Activated CD4-positive, CD25-positive, alpha-beta regulatory T cell (primary cell): ENCODE measurements at places on chromosomes 4 and X.

GRCh38 chr4:99504804-99505502 lies 5.9 kb upstream of the C4orf17 start:
- no peak for DNase-seq

GRCh38 chr4:110532901-110533589 lies 57.1 kb downstream of the ENPEP start:
- DNase-seq: no peak

- DNase-seq: no peak
These were observed 73.1 kb downstream of the PACRGL start for GRCh38 chr4:20773144-20773997.

DNA sequence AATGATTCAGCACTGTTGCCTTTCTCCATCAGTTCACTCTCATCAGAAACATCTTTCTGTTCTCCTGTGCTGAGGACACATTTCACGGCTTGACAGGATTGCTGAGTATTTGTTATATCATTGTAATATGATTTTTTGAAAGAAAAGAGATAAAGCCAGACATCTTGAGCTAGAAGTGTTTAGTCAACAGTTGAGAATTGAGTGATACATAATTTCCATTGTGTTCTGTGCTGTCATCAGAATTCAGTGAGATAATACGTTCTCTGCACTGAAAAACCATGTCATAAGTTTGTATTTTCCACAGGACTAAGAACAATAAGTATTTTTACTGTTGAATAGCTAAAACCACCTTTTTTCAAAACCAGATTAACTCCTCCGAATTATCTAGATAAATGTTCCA lies 50.2 kb upstream of the GPRIN3 start:
- DNase-seq: no peak

DNA sequence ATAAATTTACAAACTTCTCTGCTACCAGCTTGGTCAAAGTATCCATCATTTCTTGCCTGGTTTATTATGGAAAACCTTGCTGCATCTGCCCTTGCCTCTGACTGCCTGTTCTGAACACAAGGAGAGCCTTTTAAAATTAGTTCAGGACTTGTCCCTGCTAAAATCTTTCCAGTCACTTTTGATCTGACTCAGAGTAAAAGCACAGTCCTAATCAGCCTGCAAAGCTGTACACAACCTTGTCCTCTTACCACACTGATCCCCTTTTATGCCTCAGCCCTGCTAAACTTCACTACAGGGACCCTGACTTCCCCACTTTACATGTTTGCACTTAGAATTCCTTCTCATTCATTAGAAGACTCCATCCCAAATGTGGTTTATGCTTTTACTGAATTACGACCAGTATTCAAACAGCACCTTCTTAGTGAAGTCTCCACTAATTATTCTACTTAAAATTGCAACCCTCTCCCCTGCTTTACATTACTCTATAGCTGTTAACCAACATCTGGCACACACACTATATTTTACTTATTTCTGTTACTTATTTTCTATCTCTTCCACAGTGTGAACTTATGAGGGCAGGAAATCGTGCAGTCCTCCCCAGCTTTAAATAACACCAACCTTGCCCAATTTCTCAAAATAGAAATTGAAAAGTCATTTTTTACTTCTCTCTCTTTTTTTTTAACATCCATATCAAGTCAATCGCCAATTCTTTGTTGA lies 6.3 kb downstream of the GABRA4 start:
- DNase-seq: no peak

GRCh38 chr4:61740886-61741285 lies 540.8 kb downstream of the ADGRL3 start:
- no peak for DNase-seq

DNA sequence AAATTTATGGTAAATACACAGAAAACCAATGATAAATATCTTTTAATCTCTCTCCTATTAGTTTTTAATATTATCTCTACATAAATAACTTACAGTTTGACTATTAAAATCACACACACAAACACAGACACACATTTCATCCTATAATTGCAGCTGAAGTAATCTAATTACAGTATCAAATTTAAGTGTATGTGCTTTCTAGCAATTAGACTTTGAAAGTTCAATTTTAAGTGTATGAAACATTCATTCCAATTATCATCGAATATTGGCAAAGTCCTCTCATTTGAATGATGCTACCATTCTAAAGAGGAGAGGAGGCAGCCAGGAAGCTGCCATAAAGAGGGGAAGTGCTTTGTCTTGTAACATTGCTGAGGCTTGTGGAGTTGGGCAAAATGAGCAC lies 221.2 kb upstream of the PABPC4L start:
- no peak for DNase-seq

DNA sequence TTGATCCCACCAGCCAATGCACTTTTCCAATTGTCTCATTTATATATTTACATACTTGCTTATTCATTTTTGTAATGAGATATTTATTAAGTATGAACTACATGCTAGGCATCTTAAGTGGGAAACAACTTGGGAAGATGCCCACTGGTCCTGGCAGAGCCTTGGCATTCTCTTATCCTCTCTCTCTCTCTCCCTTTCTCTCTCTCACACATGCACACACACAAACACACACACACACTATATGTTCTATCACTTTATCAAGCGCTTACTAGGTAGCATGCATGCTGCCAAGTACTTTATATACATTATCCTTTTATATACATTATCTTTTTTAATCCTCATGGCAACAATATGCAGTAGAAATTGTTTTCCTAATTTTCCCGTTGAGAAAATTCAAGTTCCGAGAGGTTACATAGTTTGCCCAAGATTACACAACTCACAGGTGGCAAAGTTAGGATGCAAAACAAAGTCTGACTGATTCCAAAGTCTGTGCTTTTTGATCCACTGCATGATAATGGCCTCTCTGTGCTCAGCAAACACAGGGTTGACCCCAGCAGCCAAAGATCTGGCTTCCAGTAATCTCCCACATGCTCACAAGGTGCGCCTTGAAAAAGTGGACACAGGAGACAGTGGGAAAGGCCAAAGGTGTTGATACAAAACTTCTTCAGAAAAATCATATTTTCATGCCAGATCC lies 173.1 kb upstream of the KLF3 start:
- no peak for DNase-seq

- no peak for DNase-seq
These were observed 158.8 kb downstream of the AFAP1 start for GRCh38 chr4:7780751-7781348.

GRCh38 chr4:36392916-36393315 lies 111.5 kb downstream of the DTHD1 start:
- no peak for DNase-seq

GRCh38 chr4:159540501-159540900 lies 437.6 kb downstream of the RAPGEF2 start:
- no peak for DNase-seq

DNA sequence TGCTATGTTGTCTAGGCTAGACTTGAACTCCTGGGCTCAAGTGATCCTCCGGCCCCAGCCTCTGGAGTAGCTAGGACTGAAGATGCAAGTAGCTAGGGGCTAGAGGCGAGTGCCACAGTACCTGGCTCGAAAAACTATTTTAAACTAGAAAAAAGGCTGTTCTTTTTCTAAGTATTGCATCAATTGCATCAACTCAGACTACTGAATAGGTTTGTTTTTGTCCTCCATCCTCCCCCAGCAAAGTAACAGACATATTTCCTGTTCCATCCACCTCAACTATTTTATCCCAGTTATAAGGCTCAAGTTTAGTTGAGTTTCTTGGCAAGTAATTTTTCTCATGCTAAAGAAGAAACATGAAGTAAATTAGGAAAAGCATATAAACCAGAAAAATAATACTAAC lies 4.1 kb downstream of the SH3RF1 start:
- DNase-seq: no peak

GRCh38 chr4:48705609-48706008 lies 74.5 kb downstream of the FRYL start:
- DNase-seq: no peak

GRCh38 chr4:137536789-137537561 lies 4.7 kb upstream of the PCDH18 start:
- DNase-seq: no peak

- DNase-seq: no peak
These were observed 595 bp upstream of the NAP1L2 start for GRCh38 chrX:73215246-73215645.

GRCh38 chrX:149648932-149649331 lies 17.3 kb upstream of the TMEM185A start:
- no peak for DNase-seq

- DNase-seq: no peak
These were observed 29.7 kb upstream of the WFS1 start for GRCh38 chr4:6239968-6240367.

DNA sequence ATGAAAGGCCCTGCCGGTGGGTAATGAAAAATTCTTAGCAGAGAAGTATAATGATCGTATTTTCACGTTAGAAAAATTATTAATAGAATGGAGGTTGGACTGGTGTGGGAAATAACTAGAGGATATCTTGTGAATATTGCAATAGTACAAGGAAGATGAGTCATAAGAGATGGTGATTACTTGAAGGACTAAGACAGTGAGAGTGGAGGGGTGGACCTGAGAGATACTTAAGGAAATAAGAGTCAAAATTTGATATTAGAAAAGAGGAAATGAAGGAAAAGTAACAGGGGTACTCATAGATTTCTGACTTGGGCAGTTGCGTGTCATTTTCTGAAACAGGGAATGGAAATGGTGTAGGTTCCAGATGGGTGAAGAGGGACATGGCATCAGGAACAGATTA lies 1.7 kb upstream of the USP53 start:
- no peak for DNase-seq

DNA sequence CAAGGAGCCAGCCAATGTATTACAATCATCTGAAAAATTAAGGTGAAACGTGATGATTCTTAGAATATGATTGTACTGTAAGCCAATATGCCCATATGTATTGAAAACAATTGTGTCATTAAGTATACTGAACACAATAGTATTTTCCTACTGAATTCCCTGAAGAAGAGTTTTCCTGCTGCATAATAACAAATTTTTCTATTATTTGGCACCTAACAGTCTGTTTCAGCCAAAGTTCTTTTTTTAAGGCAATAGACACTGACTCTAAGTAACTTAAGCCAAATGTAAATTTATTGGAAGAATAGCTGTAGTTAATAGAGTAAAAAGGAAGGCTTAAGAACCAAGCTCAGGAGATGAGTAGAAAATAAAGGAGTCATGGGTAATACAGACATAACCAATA lies 220.6 kb downstream of the PPP4R3C start:
- DNase-seq: no peak

GRCh38 chr4:176123710-176124407 lies 58.2 kb downstream of the WDR17 start:
- DNase-seq: no peak

GRCh38 chr4:110122201-110122600 lies 76.2 kb downstream of the ELOVL6 start:
- no peak for DNase-seq

DNA sequence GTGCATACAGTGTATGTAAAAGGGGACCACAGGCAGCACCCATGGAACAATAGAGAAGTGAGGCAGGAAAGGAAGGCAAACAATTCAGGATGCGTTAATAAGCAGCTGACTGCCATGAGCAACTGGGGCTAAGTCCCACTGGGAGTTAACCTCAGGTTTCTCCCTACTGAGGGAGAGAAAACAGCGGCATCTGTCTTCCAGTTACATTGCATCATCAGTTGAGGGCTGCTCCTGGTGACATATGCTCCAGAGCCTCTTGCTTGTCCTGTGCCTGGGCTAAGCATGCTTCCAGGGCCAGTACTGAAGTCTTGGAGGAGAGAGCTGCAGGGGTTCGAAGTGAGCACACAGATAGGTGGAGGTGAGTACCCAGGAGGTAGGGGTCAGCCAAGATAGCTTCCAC lies 24.3 kb downstream of the RAI2 start:
- no peak for DNase-seq

DNA sequence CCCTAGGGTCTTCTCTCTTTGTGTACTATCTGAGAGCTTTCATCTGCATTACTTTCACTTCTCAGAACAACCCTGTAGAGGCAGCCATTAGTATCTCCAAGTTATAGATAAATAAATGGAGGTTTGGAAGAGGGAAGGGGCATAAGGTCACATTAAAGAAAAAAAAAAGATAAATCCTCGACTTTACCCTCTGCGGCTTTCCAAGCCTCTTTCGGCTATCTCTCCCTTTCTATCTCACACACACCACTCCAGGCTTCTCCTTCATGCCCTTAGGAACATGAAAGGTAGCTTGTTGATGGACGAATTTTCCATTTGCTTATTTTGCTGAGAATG lies 660 bp upstream of the ARHGEF9 start:
- DNase-seq: no peak

DNA sequence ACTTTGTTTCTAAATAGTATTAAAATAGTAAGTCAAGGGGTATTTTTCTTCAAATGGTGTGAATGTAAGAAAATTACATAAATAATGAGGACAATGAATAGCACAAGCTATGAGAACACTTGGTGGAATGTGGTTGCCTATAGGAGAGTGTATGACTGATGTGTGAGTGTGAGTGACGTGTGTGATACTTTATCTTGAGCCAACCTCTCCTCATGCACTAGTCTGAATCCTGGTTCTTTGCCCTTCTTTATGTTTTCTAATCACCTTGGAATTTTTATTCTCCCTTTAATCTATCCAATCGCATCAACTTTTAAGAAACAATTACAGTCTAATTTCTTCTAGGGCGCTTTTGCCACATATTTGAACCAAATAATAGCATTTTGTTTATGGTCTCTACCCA lies 98.2 kb downstream of the YIPF7 start:
- no peak for DNase-seq

GRCh38 chrX:129769467-129770154 lies 10.1 kb upstream of the SASH3 start:
- DNase-seq: peak; percentile 35

- DNase-seq: no peak
These were observed 22.4 kb upstream of the HPSE start for GRCh38 chr4:83356899-83357661.

DNA sequence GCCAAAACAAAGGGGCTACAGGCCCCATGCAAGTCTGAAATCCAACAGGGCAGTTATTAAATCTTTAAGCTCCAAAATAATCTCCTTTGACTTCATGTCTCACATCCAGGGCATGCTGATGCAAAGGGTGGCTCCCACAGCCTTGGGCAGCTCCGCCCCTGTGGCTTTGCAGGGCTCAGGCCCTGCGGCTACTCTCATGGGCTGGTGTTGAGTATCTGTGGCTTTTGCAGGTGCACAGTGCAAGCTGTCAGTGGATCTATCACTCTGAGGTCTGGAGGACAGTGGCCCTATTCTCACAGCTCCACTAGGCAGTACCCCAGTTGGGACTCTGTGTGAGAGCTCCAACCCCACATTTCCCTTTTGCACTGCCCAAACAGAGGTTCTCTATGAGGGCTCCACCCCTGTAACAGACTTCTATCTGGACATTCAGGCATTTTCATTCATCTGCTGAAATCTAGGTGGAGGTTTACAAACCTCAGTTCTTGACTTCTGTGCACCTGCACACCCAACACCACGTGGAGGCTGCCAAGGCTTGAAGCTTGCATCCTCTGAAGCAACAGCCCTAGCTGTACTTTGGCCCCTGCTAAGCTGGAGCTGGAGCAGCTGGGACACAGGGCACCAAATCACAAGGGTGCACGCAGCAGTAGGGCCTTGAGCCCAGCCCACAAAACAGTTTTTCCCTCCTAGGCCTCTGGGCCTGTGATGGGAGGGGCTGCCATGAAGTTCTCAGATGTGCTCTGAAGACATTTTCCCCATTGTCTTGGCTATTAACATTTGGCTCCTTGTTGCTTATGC lies 154.8 kb upstream of the PDE5A start:
- no peak for DNase-seq

GRCh38 chr4:153527690-153528089 lies 61.5 kb downstream of the TMEM131L start:
- DNase-seq: no peak
